Fibroblast of upper back skin (primary cell): ENCODE measurements at places on chromosomes 13 and 19.
A peak's percentile ranks its signal among the peaks of the same experiment; 100 is the strongest.

- DNase-seq: no peak
These were observed 266.3 kb downstream of the LMO7 start for GRCh38 chr13:75902166-75903104.

GRCh38 chr19:42276821-42277220 lies 7.8 kb downstream of the CIC start:
- DNase-seq: no peak

- DNase-seq: no peak
These were observed 4.1 kb downstream of the VSTM2B start for GRCh38 chr19:29529646-29530539.

DNA sequence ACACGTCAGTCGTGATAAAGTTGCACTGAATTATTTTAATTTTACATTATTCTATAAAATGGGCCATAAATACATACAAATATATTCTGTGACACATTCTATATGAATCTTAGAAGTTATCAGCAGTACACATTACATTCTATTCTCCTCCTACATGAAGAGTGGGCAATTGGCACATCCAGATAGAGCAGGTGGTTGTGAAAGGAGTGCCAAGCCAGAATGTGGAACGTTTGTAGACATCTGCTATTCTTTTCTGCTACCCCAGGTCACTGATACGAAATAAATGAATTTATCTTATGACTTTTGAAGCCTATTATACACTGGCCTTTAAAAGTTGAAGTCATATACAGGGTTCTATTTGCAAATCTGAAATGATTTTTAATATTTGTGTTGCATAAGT lies 373.2 kb downstream of the PCDH17 start:
- no peak for DNase-seq

DNA sequence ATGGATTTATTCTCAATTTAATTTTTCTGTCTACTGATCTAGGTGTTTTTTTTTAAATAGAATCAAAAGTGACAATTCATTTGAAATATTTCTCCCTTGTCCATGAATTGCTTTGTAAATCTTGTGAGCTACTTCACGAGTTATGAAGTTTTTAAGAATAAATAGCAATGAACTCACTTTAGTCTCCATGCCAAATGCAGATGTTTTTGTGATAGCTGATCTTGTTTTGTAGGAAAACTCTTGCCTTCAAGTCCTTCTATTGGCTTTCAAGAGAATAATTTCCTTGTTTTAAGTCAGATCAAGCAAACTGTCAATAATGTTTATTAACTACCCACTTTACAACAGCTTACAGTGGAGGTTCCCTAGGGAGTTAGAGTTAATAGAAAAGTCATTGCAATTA lies 99.8 kb downstream of the ITGBL1 start:
- DNase-seq: no peak

DNA sequence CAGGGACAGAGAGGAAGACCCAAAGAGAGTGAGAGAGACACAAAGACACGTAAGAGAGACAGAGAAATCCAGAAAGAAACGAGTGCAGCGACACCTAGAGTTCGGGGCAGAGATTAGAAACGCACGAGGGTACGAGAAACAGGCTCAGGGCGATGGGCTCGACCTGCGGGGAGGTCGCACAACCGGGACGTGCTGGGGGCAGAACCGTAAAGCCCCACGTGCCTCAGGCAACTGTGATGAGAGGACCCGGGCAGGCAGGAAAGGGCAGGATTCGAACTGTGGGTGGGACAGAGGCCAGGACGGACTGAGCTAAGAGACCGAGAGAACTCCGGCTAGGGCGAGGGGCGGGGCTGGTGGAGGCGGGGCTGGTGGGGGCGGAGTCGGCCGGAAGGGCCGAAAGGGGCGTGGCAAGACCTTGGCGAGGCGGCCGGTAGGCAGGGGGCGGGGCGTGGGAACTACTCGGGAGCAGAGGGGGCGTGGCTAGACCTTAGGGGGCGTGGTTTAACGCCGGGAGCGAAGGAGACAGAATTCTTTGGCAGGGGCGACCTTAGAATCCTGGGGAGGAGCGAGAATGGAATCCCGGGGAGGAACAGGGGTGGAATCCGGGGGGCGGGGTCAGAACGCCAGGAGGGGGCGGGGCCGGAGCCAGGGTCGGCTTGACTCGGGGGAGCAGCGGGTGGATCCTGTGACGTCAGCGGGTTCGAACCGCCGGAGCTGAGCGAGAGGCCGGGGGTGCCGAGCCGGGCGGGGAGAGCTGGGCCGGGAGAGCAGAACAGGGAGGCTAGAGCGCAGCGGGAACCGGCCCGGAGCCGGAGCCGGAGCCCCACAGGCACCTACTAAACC lies at the start of gene NECTIN2:
Gene NECTIN2 (plus strand): TSS at position 686 of the 843 bp plus-strand sequence. CDS start 229 bp downstream, outside the sequence.
- peak; percentile 99 for DNase-seq

DNA sequence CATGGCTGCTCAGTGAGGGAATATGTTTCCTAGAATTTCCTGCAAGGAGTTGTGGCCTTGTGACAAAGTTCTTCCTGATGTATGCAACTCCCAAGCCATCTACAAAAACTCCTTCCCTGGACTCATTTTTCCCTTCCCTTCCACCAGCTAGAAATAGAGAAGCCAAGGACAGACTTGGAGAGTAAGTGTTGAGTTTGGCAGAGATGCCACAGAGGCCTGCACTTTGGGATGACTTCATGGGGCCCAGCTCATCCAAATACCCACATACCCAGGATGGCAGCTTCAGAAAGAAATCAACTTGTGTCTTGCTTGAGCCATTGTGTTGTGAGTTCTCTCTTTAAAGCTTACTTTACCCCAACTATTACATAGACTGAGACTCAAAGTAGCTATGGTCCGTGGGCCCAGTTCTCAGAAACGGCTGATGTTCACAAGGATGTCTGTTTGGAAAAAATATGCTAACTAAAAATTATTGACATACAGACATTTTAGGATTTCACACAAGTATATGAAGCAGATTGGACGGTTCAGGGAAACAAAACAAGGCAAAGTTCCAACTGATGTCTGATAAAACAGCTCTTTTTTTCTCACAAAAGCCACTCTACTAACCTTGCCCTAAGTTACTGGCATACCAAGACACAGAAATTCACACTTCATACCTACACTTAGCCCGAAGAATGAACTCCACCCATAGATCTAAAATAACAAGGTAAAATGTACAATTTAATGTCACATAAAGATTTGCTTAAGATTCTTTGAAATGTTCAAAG lies 107.9 kb downstream of the NALCN start:
- peak; percentile 20 for DNase-seq

- peak; percentile 75 for DNase-seq
These were observed 37.0 kb upstream of the CCNA1 start for GRCh38 chr13:36395280-36395679.

- DNase-seq: no peak
These were observed 31.1 kb downstream of the TRPM4 start for GRCh38 chr19:49188626-49189200.

DNA sequence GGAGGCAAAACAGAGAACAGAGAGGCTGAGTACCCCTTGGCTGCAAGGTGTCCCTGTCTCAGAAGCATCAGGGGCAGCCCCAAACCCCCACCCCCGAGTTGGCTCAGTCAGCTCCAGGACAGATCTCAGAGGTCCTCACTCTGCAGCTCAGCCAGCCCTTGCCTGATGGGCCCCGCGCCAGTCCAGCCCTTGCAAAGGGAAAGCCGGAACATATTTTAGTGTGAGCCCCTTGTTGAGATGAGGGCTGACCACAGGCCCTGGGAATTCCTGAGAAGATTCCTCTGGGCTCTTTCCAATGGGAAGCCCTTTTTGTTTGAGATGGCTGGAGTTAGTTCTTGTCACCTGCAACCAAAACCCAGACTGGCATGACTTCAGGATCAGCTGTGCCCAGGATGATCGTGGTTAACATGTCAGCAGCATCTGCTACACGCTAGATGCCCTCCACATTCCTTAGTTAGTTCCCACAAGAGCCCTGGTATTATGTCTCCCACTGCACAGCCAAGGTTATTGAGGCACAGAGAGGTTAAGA lies 33.9 kb upstream of the CCNE1 start:
- DNase-seq: peak; percentile 5
